ENCODE measurements at places on chromosomes 16 and 17. TPM values are rescaled to one million over a fixed set of nuclear protein-coding genes. Genes with fewer than 3 reads are reported as not detected.

Gene PPY
- polyA plus RNA-seq: not detected

Gene NR1D1
- polyA plus RNA-seq: 1.0 TPM

Gene DVL2
- polyA plus RNA-seq: 5.1 TPM

Gene KRT33A
- polyA plus RNA-seq: not detected

Gene KRTAP1-5
- 20.2 TPM for polyA plus RNA-seq
